COR-L47 (cell line): ENCODE measurements at places on chromosomes 12 and 14.

DNA sequence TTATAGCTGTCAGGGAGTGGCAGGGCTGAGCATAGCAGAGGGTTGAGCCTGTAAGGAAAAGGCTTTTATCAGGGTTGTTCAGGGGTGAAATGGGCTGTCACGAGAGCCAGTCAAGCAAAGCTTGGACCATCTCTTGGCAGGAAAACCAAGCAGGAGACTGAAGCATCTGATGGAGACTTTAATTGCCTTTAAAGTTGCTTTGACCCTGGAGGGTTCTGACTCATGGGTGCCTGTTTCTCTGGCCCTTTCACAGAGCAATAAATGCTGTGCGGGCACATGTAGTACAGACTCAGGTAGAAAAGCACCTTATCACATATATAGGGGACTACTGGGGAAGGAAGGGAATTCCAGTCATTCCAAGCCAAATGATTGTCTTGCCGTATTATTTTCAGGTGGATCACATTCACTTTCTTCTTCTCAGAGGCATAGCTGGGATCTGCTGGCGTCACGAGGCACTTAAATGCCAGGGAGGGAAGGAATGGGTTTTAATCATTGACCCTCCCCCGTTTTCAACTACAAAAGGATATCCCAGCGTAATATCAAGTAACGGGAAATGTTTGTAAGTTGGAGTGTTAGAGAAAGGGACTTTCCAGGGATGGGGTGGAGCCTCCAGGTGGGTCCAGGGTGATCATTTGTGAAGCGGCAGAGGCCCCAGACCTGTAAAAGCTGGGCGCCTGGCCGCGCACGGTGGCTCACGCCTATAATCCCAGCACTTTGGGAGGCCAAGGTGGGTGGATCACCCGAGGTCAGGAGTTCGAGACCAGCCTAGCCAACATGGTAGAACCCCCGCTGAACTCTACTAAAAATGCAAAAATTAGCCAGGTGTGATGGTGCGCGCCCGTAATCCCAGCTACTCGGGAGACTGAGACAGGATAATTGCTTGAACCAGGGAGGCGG is 34.9 kb downstream of the PLEKHD1 start:
- DNase-seq = no peak

DNA sequence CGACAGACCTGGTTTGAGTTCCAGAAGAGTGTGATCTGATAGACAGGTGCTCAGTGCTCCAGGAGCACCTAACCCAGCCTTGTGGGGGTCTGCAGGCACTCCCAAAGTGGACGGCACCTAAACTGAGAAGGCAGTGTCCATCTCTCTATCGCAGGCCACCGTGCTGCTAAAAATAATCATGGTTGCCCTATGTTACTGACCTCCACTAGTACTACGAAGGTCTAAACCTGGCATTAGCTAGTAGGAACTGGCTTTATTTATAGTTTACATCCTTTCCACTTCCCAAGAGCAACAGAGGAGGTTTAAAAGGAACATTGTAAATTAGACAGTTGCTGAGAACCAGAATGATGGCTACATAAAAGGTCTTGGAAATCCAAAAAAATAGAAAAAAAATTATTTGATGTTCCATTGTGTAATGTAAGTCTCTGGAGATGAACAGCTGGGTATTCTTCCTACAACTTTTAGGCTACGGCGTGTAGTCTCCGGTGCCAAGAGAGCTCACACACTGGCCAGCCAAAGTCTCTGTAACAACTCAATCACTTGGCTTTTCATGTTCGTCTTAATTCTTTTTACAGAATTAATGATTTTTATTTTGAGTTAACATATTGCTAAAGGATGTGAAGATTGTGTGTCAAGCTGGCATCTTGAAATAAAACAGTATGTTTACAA is 27.3 kb downstream of the PPFIBP1 start:
- DNase-seq = no peak

- no peak for DNase-seq
Measured at GRCh38 chr12:82411546-82412230, 53.4 kb downstream of the METTL25 start.

- DNase-seq = no peak
Measured at GRCh38 chr12:128856035-128856790, 2.9 kb downstream of the GLT1D1 start.

DNA sequence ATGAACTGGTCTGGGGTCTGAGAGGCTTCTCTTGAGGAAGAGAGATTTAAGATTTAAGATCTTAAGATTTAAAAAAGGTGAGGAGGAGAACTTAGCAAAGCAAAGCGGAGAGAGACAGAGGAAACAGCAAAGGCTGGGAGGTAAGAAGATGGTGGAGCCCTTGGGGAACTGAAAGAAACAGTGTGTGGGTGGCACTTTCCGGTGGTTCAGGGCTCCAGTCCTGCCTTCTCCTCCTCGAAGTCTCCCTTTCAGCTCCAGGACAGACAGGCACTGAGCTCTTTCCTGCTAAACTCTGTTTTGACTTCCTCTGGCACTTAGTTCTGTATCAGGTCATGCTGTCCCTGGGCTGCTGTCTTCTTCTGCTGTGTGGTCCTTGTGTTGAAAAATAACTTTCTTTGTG is 298.7 kb upstream of the SRRM4 start:
- no peak for DNase-seq

DNA sequence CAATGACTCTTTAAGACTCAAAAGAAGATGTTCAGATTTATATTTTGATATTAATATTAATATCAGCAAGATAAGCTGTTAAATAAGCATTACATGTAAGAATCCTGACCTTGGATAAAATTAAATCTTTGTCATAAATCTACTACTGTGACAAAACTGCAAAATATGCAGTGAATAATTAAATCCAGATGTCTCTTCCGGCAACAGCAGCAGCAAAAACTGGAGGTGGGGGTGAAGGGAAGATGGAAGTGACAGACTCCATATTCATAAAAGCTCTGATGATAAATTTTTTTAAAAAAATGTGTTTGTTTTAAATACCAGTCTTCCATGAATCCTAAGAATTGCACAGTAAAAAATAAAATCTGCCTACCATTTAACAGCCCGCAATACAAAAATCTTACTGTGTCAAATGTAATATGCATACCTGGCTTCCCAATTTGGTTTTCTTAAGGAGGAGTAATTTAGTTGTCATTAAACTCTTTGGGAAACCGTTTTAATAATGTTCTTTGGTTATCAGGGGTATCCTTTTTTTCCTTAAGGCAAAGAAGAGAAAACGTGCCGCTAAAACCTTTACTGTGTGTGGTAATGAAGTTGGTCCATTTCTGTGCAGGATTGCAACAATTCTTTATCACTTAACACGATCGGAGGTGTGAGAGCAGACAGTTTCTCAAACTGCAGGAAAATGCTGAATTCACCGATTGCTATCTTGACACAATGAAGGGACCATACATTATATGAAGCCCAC is 478.2 kb downstream of the DIO2 start:
- no peak for DNase-seq

GRCh38 chr12:11870041-11870451 is 200.7 kb upstream of the BCL2L14 start:
- DNase-seq = no peak

GRCh38 chr12:50971946-50972345 is 19.6 kb downstream of the HIGD1C start:
- DNase-seq = no peak

DNA sequence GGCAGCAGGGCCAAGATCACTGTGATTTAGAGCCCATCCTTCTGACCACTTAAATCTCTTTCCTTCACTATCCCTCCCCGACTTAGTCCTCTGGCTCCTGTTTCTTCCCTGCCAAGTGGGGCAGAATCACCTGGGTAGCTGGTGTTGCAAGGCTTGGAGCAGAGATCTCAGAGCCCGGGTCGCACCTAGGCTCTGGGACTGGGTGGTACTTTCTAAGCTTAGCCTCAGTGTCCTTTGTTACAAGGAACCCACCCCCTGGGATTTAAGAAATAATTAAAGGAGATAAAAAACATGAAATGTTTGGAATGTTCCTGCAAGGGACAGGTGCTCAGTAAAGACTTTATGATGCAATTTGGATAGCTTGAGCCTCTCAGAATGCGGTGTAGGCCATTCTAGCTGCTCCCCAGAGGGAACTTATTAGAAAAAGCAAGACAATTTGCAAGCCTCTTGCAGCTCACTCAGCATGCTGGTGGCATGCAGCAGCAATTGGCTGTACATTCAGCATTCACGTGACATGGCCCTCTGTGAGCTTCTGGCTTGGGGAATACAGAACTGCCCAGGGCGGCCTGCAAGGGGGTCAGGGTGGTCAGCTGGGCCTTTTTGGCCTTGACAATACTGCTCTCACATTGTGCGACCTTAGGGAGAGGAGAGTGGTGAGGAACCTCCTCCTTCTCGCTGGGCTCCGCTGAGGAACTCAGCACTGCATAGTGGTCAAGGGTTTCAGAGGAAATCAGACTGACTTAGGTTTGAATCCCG is 16.8 kb downstream of the C14orf132 start:
- no peak for DNase-seq

- no peak for DNase-seq
Measured at GRCh38 chr12:131391399-131391798, 319.5 kb upstream of the SFSWAP start.

GRCh38 chr12:96136725-96137378 is 57.3 kb upstream of the ELK3 start:
- no peak for DNase-seq

GRCh38 chr14:36241183-36241582 is 64.7 kb upstream of the PTCSC3 start:
- DNase-seq = no peak

- no peak for DNase-seq
Measured at GRCh38 chr12:9810671-9811070, 16.6 kb upstream of the KLRF1 start.

GRCh38 chr12:120736404-120737331 is 11.0 kb downstream of the ACADS start:
- DNase-seq = no peak

DNA sequence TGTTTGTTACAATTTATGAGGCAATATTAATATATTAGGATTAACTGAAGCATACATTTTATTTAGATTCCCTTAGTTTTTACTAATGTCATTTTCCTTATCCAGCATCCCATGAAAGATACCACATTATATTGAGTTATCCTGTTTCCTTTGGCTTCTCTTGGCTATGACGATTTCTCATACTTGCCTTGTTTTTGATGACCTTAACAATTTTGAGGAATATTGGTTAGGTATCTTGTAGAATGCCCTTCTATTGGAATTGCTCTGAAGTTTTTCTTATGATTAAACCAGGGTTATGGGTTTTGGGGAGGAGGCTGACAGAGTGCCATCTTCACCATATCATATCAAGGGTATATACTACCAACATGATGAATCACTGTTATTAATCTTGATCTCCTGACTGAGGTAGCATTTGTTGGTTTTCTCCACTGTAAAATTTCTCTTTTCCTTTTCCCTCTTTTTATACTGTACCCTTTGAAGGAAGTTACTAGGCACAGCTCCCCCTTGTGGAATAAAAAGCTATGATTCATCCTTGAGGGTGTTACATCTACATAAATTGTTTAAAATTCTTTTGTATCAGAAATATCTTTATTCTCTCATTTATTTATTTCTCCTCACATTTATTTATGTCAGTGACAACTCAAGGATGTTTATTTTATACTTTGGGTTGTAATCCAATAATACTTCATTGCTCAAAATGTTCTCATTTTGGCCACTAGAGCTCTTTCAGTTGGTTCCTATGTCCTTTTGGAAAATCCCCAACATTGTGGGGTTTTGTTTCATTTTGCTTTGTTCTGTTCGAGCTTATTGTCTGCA is 239.0 kb downstream of the SLC16A7 start:
- DNase-seq = peak; percentile 6

GRCh38 chr12:131882804-131883520 is 11.5 kb upstream of the ULK1 start:
- DNase-seq = no peak

GRCh38 chr12:131321988-131322387 is 368.3 kb downstream of the ADGRD1 start:
- DNase-seq = no peak

DNA sequence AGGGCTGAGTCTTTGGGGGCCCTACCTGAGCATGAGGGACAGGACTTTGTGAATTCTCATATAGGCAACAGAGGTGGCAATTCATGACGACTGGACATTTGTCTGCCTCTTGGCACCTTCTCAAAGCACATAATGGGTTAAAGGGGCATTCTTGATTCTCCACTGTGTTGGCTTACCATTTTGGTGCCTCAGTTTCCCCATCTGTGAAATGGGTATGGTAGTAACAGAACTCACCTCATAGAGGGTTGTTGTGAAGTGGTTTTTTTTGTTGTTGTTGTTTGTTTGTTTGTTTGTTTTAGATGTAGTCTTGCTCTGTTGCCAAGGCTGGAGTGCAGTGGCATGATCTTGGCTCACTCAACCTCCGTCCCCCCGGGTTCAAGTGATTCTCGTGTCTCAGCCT is 106.0 kb downstream of the CHST11 start:
- DNase-seq = no peak

DNA sequence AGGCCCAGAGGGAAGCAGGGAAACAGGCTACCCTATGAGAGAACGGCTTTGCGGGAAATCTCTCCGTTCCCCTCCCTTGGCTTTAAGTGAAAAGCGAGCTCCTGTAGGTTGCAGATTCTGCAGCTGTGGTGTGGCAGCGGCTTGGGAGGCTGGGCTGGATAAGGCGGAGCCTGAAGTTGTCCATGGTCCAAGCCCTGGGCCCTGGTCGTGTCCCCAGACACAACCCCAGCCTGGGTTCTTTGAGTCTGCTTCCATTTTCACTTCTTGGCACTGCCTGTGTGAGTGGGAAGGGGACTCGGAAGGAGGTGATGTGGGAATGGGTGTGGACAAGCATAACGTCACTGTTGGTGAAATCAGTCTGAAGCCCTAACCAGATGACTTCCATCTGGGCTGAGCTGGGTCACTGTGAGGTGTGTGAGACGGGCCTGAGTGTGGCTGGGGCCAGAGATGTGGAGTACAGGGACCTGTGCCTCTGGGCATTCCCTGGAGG is 43.0 kb upstream of the CTDSP2 start:
- DNase-seq = no peak

GRCh38 chr12:22051114-22051698 is 5.2 kb downstream of the CMAS start:
- no peak for DNase-seq

DNA sequence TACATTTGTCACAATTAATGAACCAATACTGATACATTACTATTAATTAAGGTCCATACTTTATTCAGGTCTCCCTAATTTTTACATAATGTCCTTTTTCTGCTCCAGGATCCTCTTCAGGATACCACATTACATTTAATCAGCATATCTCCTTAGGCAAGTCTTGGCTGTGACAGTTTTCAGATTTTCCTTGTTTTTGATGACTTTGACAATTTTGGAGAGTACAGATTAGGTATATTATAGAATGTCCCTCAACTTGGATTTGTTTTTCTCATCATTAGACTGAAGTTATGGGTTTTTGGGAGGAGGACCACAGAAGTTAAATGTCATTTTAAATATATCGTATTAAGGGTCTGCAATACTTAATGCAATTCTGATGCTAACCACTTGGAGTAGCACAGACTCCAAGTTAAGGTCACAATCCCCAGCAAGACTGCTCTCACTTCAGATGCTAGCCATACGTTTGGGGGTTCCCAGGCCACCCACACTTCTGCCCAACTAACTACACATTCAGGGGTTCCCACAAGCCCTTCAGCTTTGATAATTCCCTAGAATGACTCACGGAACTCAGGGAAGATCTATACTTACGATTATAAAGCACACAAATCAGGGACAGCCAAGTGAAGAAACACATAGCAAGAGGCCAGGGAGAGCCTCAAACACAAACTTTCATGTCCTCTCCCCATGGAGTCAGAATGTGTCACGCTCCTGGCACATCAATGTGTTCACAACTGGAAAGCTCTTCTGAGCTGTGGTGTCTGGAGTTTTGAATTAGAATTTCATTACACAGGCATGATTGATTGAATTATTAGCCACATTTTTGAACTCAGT is 17.0 kb upstream of the NUBPL start:
- DNase-seq = no peak
